ENCODE measurements at places on chromosomes 13 and 19.

- no peak for DNase-seq
Measured at GRCh38 chr13:28753946-28754345, 35.2 kb upstream of the SLC46A3 start.

GRCh38 chr19:29770648-29771047 is 41.1 kb upstream of the CCNE1 start:
- no peak for DNase-seq

DNA sequence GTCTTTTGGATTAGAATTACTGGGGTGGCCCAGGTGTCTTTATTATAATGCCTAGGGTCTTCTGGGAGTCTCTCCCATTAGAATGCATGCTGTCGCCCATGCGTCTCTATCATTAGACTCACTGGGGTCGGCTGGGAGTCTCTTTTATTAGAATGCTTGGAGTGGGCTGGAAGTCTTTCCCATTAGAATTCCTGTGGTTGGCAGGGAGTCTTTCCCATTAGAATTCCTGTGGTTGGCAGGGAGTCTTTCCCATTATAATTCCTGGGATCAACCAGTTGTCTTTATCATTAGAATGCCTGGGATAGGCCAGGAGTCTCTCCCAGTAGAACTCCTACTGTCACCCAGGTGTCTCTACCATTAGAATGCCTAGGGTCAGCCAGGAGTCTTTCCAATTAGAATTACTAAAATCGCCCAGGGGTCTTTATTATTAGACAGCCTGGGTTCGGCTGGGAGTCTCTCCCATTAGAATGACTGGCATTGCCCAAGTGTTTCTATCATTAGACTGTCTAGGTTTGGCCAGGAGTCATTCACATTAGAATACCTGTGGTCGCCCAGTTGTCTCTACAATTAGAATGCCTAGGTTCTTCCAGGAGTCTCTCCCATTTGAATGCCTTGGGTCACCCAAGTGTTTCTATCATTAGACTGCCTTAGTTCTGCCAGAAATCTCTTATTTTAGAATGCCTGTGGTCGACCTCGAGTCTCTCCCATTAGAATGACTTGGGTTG is 1558.5 kb downstream of the UQCRFS1 start:
- no peak for DNase-seq

DNA sequence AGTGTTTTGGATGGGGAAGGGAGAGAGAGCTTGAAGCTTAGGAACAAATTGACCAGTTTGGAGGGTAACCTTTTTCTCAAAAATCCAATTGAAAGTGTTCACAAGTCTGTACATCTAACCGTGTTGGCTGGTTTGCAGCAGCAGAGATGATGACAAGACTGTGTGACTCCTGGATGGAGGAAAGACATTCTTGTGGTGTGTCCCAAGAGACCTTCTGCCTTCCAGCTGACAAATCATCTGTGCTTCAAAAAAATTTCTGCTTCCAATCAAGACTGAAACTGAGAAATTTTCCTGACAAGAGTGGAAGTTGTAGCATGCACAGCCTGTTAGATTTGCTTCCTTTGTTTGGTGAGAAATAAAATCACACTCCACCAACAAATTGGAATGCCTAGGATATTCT is 56.2 kb downstream of the LACC1 start:
- no peak for DNase-seq

GRCh38 chr19:1445932-1446712 is 3.8 kb upstream of the APC2 start:
- peak; percentile 81 for DNase-seq

DNA sequence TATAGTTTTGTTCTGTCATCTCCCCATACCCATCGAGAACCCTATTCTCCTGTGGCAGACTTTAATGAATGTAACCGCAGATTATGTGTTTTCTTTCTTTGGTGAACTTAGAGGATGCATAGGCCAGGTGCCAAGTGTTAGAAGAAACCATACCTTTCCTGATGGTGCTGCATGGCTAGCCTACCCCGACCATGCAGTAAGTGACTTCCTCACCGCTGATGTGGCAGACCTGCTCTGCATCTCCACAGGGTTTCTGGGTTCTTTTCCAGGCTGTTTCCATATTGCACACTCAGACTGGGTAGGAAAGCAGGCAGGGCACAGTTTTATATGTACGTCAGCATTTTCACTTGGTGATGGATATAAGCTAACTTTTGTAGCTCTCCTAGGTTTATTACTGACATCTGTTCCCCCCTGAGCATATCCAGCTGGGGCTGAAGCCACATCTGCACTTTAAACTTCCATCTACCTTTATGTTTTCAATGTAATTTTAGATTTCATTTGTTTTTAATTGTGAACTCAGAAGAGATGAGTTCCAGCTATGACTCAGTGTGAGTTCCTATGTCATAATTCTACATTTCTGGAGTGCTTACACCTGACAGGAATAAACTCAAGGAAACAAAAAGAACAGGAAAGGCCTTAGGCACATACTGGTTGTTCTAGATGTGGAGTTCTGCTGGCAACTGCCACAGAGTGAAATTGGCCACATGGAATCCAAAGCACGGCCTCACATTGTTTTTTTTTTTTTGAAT is 42.3 kb downstream of the LRCH1 start:
- DNase-seq = no peak

Data from HAP-1 (cell line).